Pericardium fibroblast (primary cell): ENCODE measurements at places on chromosomes 7 and 10. TPM values are rescaled to one million over a fixed set of nuclear protein-coding genes. Genes with fewer than 3 reads are reported as not detected.

The CTBP2 gene
- 36.8 and 43.9 TPM in 2 replicates for total RNA-seq

The BBIP1 gene
- 16.6 and 21.9 TPM in 2 replicates for total RNA-seq

The RBP3 gene
- not detected in 2 replicates for total RNA-seq

The STEAP2 gene
- 2.9 and 6.4 TPM in 2 replicates for total RNA-seq

The DNMBP gene
- 8.5 and 11.2 TPM in 2 replicates for total RNA-seq

The C10orf67 gene
- total RNA-seq = not detected in 2 replicates

The SEC31B gene
- 2.0 and 4.1 TPM in 2 replicates for total RNA-seq

The CTTNBP2 gene
- total RNA-seq = 0.35 TPM in 1 of 2 replicates, not detected in the other

The CTAGE8 gene
- total RNA-seq = under 0.01 and 0.26 TPM in 2 replicates

The NUTM2A gene
- total RNA-seq = 0.34 and 3.4 TPM in 2 replicates

The UCMA gene
- total RNA-seq = not detected in 2 replicates

The LRRC18 gene
- not detected in 2 replicates for total RNA-seq

The WIPF3 gene
- total RNA-seq = 0.17 TPM in 1 of 2 replicates, not detected in the other

The CYTH3 gene
- total RNA-seq = 35.7 and 87.3 TPM in 2 replicates

The SLC29A4 gene
- total RNA-seq = 4.1 and 4.3 TPM in 2 replicates

The CHAT gene
- not detected in 2 replicates for total RNA-seq

The AIFM2 gene
- total RNA-seq = 5.4 and 8.9 TPM in 2 replicates

The NODAL gene
- total RNA-seq = not detected in 2 replicates

The IDI2 gene
- total RNA-seq = not detected in 2 replicates

The TAS2R5 gene
- total RNA-seq = 0.47 and 2.0 TPM in 2 replicates

The BEND7 gene
- 0.43 and 1.6 TPM in 2 replicates for total RNA-seq

The CCDC146 gene
- 1.2 TPM in 2 replicates for total RNA-seq

The ZNF804B gene
- total RNA-seq = not detected in 2 replicates

The FOXI2 gene
- total RNA-seq = not detected in 2 replicates

The EPHB4 gene
- 44.6 and 62.8 TPM in 2 replicates for total RNA-seq

The GHRHR gene
- total RNA-seq = not detected in 2 replicates

The DNAJC9 gene
- 8.6 and 13.1 TPM in 2 replicates for total RNA-seq

The PNLIP gene
- total RNA-seq = not detected in 2 replicates

The ALOX5 gene
- total RNA-seq = not detected in 2 replicates
